ENCODE measurements at places on chromosomes 4 and X.
A peak's percentile ranks its signal among the peaks of the same experiment; 100 is the strongest.

DNA sequence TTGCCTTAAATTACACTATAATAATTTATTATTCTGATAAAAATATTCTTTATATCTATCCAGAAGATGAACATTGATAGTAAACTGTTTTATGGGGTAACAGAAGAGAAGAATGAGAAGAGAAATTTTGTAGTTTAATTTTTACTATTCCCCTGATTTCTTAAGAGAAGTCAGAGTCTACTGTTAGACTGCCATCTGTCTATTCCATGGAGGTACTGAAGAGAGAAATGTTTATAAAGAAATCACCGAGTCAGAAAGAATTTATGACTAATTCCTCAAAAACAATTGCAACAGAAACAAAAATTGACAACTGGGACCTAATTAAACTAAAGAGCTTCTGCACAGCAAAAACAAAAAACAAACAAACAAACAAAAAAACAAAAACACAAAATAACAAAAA, 149.9 kb downstream of the FGF16 start:
- peak; percentile 40 for DNase-seq

- DNase-seq: peak; percentile 82
Measured at GRCh38 chr4:81470456-81471297, 1.0 kb downstream of the RASGEF1B start.

DNA sequence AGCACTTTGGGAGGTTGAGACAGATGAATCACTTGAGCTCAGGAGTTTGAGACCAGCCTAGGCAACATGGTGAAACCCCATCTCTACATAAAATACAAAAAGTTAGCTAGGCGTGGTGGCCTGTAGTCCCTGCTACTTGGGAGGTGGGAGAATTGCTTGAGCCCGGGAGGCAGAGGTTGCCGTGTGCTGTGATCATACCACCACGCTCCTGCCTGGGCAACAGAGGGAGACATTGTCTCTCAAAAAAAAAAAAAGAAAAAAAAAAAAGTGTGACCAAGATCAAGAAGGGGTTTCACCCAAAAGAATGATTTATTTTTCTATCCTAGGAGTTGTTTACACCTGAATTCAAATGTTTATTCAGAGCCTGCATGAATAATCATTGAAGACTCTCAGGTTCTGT, 572.4 kb upstream of the GALNT7 start:
- DNase-seq: peak; percentile 2

DNA sequence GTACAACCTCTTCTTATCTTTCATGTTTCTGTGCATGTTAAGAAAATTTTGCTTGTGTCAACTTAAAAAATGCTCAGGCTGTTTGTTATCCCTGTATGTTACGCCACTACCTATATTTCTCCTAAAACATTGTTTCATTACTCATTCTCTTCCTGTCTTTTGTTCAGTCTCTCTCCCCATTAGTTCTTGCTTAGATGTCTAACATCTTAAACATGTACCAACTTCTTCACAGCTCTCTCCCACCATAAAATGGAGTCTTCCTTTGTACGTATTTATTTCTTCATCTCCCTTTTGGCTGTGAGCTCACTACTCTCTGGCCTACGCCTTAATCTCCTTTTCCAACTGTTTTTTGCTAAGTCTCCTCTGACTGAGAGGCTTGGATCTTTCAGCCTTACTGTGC, 36.4 kb downstream of the PCDH7 start:
- no peak for DNase-seq

GRCh38 chr4:103021120-103021519, 1.6 kb upstream of the SLC9B1 start:
- no peak for DNase-seq

- no peak for DNase-seq
Measured at GRCh38 chr4:185738038-185738552, 73.9 kb downstream of the SORBS2 start.

DNA sequence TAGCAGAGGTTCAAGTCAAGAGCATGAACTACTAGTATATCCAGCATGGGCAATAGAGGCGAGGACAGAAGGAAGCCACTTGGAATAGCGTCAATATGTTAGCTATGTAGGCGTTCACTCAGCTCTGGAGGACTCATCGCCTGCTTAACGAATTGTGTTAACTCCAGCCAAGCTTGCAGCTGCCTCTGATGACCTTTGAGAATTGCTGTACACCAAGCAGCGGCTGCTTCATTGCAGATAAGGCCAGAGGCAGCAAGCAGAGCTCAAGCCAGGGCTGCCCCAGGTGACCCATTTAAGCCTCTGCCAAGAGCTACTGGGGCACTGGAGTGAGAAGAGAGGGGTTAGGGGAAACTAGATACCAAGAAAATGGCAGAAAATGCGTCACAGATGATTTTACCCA, 160.2 kb upstream of the IGFBP7 start:
- DNase-seq: peak; percentile 47

DNA sequence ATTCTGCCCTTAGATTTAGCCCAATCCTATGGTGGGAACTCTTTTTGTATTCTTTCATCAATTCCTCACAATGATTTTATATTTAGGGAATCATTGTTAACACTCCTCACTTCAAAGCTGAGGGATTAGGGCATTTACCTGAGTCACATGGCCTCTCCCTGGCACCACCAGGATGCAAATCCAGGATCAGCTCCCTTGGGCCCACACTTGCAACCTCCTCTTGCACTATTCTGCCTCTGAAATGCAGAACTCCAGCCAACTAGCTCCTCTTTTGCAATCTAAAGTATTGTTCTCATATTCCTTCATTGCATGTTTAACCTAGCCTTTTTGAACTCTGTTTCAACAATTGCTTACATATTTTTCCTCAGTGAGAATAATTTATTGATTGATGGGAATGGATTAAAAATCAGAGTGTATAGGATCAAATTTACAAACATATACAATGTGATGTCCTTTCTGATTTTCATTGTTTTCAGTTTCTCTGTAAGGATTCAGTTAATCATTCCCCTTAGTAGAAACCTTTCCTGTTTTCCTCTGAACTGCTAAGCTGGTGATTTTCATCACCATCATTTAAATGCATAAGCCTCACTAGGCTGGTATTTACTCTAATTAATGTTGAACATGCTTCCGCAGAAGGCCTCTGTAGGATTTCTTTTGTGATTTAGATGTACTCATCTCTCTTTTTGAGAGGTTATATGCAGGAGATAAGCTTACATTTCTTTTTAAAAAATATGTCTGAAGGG, 3.3 kb upstream of the RELL1 start:
- no peak for DNase-seq

DNA sequence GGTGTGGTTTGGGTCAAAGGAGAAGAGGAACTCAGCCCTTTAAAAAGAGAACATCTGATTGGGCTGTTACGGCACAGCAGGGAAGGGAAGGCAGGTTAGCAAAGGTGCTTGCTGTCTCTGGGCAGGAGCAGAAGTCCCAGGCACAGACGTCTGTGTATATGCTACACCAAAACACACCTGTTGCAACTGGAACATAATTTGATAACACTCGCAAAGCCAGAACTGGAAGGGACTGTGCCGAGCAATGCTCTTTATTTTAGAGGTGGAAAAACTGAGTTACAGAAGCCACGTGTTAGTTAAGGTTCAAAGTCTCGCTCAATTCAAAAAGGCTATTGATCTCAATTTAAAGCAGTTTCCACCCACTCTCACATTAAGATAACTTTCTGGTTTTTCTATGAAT, 2.2 kb upstream of the FAM114A1 start:
- DNase-seq: no peak

GRCh38 chr4:177006331-177006730, 213.6 kb upstream of the VEGFC start:
- no peak for DNase-seq
